CD8-positive, alpha-beta memory T cell (primary cell): ENCODE measurements at places on chromosomes 4 and X.

DNA sequence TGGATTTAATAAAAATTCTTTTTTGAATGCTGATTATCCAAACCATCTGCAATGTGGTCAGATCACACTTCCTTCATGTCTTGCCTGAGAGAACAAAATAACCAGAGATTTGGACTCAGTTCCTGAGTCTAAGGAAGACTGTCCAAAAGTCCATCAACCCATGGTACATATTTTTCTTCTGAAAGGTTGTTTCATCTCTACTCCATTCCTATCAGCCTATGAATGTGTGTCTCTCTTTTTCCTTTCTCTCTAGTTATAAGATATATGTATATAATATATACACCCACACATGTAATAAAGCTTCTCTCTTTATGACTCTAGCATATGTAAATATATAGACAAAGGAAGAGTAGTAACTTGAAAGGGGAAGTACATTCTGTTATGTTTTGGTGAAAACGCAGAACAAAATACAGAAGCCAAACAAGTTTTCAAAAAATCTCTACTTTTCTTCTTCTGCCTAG lies 226.9 kb downstream of the ARHGAP24 start:
- no peak for DNase-seq

GRCh38 chrX:11273544-11273943 lies 19.7 kb upstream of the AMELX start:
- DNase-seq: no peak

GRCh38 chrX:64152857-64153256 lies 52.7 kb downstream of the AMER1 start:
- no peak for DNase-seq

DNA sequence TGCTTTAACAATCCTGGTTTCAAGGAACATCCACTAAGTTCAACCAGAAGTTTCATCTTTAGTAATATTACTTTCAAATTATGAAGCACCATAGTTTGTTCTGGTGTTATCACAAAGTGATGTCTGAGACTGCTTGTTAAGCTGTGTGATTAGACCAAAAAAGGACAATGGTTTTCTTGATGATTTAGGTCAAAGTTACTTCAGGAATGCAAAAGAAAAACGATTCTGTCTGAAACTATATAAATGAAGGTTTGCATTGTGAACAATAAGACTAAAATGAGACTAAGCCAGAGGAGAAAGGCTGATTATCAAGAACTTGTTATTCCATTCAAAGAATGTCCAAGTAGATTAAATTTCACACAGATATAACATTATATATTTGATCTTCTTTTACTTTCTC lies 122.4 kb upstream of the ETNPPL start:
- DNase-seq: no peak

GRCh38 chr4:135775909-135776308 lies 1574.3 kb upstream of the PABPC4L start:
- DNase-seq: no peak

- DNase-seq: no peak
Observed at GRCh38 chrX:154542723-154543424, 3.8 kb downstream of the G6PD start.

GRCh38 chrX:11450354-11450753 lies 157.1 kb downstream of the AMELX start:
- no peak for DNase-seq

- DNase-seq: no peak
Observed at GRCh38 chrX:14802943-14803710, 69.7 kb downstream of the FANCB start.

DNA sequence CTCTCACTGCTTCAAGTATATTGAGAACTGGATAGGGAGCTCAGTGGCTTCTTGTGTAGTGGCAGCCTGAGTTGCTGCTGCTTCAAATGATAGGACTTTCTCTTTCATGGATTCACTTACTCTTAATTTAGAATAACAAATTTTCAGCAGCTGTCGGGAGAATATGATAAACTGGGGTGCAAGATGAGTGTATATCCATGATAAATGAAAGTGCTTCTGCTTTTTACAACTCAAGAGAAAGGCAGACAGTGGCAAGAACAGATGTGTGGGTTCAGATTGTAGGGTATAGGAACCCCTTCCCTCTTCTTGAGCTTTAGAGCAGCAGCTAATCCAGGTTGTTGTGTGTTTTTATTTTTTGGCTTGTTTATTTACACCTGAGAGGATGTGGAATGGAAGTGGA lies 1.0 kb downstream of the SH3BGRL start:
- DNase-seq: no peak
